Body of pancreas (tissue), 4 donors: ENCODE measurements at places on chromosomes 7 and 10.

- no peak overlapping the region for H3K27ac ChIP-seq
- no peaks in the 10 kb centered on the region for H3K36me3 ChIP-seq
- no peaks in the 10 kb centered on the region for H3K4me1 ChIP-seq
- no peak overlapping the region for H3K4me3 ChIP-seq
Observed at GRCh38 chr10:88901984-88902789, 22.1 kb downstream of the STAMBPL1 start.

GRCh38 chr7:1621718-1622117 lies 48.4 kb upstream of the ELFN1 start:
- no peak for DNase-seq
- H3K4me3 ChIP-seq = no peak overlapping the region
- no peaks in the 10 kb centered on the region for H3K27me3 ChIP-seq
- H3K4me1 ChIP-seq = no peaks in the 10 kb centered on the region
- H3K36me3 ChIP-seq = no peaks in the 10 kb centered on the region

- no peaks in the 10 kb centered on the region for H3K36me3 ChIP-seq
- H3K4me3 ChIP-seq = no peak overlapping the region
- H3K27ac ChIP-seq = no peak overlapping the region
Observed at GRCh38 chr10:26939962-26940354, 79.2 kb upstream of the ABI1 start.

DNA sequence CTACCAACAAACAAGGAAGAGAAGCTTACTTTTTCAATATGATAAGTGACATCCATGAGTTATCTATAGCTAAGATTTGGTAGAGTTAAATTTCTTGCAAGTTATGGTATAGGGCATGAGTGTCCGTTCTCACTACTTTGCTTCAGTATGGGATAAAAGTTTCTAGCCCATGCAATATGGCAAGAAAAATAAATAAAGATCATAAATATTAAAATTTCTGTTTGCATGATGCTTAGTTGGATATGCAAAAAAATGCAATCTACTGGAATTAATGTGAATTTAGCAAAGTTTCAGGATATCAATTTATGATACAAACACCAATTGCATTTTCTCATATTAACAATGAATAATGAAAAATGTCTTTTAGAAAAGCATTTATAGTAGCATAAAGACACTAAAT lies 148.7 kb upstream of the ADARB2 start:
- H3K4me3 ChIP-seq = no peak overlapping the region
- no peak overlapping the region for H3K27ac ChIP-seq
- no peaks in the 10 kb centered on the region for H3K4me1 ChIP-seq
- DNase-seq = no peak

GRCh38 chr7:71312755-71313490 lies 181.0 kb downstream of the GALNT17 start:
- H3K27ac ChIP-seq = no peak overlapping the region
- DNase-seq = no peak
- no peaks in the 10 kb centered on the region for H3K36me3 ChIP-seq
- no peaks in the 10 kb centered on the region for H3K4me1 ChIP-seq
- no peak overlapping the region for H3K4me3 ChIP-seq

- H3K4me1 ChIP-seq = peaks cover 11% of the 10 kb centered on the region
- no peaks in the 10 kb centered on the region for H3K27me3 ChIP-seq
- H3K27ac ChIP-seq = no peak overlapping the region
- H3K4me3 ChIP-seq = no peak overlapping the region
Observed at GRCh38 chr10:59126991-59127390, 49.5 kb upstream of the PHYHIPL start.

- H3K4me3 ChIP-seq = no peak overlapping the region
- peaks cover 43% of the 10 kb centered on the region for H3K4me1 ChIP-seq
- H3K27me3 ChIP-seq = no peaks in the 10 kb centered on the region
- no peaks in the 10 kb centered on the region for H3K36me3 ChIP-seq
- no peak for DNase-seq
- H3K27ac ChIP-seq = no peak overlapping the region
Observed at GRCh38 chr10:14382531-14382930, 51.8 kb upstream of the FRMD4A start.

DNA sequence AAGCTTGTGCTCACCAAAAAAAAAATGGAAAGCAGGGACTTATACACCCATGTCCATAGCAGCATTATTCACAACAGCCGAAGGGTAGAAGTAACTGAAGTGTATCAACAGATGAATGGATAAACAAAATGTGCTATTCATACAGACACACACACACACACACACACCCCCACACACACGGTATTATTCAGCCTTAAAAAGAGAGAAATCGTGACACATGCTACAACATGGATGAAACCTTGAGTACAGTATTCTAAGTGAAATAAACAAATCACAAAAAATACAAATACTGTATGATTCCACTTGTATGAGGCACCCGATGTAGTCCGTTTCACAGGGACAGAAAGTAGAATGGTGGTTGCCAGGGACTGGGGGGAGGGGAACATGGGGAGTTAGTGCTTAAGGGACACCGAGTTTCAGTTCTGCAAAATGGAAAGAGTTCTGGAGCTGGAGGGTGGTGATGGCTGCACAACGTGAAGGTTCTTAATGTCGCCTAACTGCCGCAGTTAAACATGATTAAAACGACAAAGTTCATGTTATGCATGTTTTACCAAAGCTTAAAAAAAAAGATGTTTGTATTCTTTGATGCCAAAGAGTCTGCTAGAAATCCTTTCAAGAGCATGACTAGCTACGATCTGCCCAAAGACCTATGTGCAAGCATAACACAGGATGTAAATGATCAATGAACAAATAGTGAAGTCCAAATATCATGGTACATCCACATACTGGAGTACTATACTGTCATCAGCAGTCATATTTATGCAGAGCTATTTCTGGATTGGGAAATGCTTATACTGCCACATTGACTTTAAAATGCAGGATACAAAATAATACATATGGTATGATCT lies 7.2 kb downstream of the TNS3 start:
- H3K27ac ChIP-seq = peak overlapping the region; percentile 93
- no peaks in the 10 kb centered on the region for H3K27me3 ChIP-seq
- peak; percentile 70 for DNase-seq
- peaks cover 100% of the 10 kb centered on the region for H3K4me1 ChIP-seq

DNA sequence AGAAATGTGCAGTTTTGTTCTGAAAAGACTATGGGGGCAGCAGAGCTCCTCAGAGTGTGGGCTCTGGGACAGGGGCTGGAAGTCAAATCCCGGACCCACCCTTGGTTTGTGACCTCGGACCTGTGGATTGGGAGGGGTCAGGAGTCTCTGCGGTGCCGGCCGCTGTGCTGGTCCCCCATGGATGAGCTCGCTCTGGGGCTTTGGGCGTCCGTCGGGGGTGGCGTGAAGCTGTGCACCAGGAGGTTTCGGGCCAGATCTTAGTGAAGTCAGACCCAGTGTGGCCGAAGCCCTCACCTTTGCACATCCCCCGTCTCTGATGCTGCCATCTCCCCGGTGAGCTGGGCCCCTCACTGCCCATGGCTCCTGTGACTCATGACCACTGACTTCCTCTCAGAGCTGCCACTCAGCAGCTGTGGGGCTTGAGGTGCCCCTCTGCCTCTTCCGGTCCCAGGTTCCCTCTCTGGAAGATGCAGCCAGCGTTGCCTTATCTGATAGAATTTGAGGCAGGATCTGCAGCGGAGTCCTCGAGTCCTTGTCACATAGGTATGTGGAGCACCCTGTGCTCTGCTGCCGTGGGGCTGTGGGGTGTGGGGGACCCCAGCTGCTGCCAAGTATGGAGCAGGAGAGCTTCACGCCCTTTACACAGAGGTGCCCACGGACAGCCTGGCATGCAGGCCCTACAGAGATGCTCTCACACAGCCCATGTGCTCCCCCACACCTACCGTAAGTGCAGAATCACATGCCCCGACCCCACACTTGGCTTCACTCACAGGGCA lies 11.4 kb upstream of the SCART1 start:
- H3K36me3 ChIP-seq = no peaks in the 10 kb centered on the region
- H3K4me3 ChIP-seq = no peak overlapping the region
- peaks cover 11% of the 10 kb centered on the region for H3K4me1 ChIP-seq
- H3K27ac ChIP-seq = no peak overlapping the region
- no peak for DNase-seq

DNA sequence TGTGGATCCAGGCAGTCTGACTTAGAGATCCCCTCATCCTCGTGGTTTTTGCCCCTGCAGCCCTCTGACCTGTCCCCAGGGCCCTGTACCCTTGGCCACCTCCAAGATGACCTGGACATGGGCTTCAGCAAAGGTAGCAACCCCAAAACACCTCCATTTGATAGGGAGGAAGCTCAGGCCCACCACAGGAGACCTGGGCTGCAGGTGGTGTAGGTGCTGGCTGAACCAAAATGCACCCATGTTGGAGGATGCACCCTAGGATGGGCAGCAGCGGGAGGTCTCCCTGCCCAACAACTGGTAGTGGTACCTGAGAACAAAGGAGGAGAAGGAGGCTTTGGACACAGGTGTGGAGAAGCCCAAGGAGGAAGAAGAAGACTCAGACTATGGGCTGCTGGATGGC lies 188.7 kb downstream of the ZNF716 start:
- no peak for DNase-seq
- H3K27ac ChIP-seq = no peak overlapping the region
- no peaks in the 10 kb centered on the region for H3K4me1 ChIP-seq
- H3K36me3 ChIP-seq = no peaks in the 10 kb centered on the region

- no peak overlapping the region for H3K4me3 ChIP-seq
- no peaks in the 10 kb centered on the region for H3K27me3 ChIP-seq
- H3K36me3 ChIP-seq = no peaks in the 10 kb centered on the region
- no peak for DNase-seq
- H3K27ac ChIP-seq = no peak overlapping the region
Observed at GRCh38 chr10:115657161-115657860, 564.1 kb downstream of the ATRNL1 start.

DNA sequence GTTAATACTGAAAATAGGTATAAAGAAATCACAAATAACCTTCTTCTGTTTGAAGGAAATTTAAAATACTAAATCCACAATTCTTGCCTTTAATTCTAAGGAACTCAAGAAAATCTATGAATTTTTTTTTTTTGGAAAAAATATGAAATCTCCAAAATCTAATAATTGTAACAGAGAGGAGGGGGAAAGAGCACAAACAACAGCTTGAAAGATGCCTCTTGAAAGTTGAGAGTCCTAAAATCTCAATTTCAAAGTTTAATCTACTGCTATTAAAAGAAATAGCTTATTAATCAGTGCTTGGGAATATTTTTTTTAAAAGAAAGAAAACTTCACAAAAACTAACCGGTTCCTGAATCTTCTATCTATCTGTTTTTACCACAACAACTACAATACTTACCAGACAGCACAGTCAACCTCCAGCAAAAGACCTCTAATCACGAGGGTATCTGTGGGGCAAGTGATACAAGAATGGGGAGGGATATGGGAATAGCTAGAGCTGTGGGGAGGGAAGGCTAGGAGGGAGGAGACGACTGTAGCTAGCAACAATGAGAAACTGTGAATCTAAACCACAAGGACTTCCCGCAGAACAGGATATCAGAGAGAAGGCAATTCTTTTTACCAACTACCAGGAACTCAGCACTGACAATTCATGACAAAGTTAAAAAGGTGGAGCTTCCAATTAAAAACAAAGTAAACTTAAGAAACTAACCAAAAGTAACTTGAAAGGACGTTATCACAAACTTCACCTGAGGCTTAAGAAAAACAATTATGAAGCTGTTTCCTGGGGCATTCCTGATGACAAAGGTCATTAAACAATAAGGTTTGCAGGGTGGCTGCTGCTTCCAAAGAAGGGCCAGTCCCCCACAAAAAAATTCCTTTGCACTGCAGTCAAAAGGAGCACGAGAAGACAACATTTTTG lies at the start of gene USP54:
USP54 (minus strand) TSS at position 462 of the 919 bp plus-strand sequence. CDS start 15,684 bp downstream, outside the sequence.
- H3K27me3 ChIP-seq = no peaks in the 10 kb centered on the region
- peaks cover 60% of the 10 kb centered on the region for H3K4me1 ChIP-seq
- peak within 1 kb of the TSS; percentile 65 for H3K27ac ChIP-seq
- DNase-seq = no peak
- H3K36me3 ChIP-seq = no peaks in the 10 kb centered on the region
- H3K4me3 ChIP-seq = no peak within 1 kb of the TSS

- DNase-seq = no peak
- H3K27me3 ChIP-seq = no peaks in the 10 kb centered on the region
- no peaks in the 10 kb centered on the region for H3K4me1 ChIP-seq
Observed at GRCh38 chr7:123282181-123282580, 82.4 kb upstream of the SLC13A1 start.

- no peaks in the 10 kb centered on the region for H3K27me3 ChIP-seq
- no peak overlapping the region for H3K4me3 ChIP-seq
- no peak for DNase-seq
Observed at GRCh38 chr7:151003572-151003971, 12.8 kb downstream of the NOS3 start.

- H3K4me1 ChIP-seq = no peaks in the 10 kb centered on the region
- no peaks in the 10 kb centered on the region for H3K36me3 ChIP-seq
- no peak for DNase-seq
- no peaks in the 10 kb centered on the region for H3K27me3 ChIP-seq
Observed at GRCh38 chr7:90836937-90837336, 240.8 kb downstream of the CDK14 start.

DNA sequence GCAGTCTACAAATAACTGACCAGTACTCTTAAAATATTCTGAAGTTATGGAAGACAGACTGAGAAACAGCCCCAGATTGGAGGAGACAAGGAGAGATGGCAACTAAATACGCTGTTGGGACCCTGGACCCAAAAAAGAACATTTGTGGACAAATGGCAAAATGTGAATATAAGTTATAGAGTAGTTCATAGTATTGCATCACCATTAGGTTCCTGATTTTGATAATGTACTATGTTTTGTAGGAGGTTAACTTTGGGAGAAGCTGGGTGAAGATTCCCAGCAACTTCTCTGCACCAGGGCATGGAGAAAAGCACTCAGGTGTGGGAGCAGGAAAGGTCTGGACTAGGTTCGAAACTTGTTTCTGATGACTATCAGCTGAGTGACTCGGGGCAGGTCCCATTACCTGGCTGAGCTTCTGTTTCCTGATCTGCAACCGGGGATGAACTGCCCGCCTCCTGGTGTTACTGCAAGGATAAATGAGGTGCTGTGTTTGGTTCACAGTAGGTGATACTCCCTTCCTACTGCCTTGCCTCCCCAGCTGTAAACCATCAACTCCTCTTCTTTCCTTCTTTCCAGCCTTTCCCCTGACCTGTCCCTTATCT lies 48.2 kb downstream of the EEPD1 start:
- H3K4me3 ChIP-seq = no peak overlapping the region
- no peaks in the 10 kb centered on the region for H3K27me3 ChIP-seq
- no peaks in the 10 kb centered on the region for H3K36me3 ChIP-seq
- H3K4me1 ChIP-seq = peaks cover 26% of the 10 kb centered on the region
- H3K27ac ChIP-seq = no peak overlapping the region
- no peak for DNase-seq

DNA sequence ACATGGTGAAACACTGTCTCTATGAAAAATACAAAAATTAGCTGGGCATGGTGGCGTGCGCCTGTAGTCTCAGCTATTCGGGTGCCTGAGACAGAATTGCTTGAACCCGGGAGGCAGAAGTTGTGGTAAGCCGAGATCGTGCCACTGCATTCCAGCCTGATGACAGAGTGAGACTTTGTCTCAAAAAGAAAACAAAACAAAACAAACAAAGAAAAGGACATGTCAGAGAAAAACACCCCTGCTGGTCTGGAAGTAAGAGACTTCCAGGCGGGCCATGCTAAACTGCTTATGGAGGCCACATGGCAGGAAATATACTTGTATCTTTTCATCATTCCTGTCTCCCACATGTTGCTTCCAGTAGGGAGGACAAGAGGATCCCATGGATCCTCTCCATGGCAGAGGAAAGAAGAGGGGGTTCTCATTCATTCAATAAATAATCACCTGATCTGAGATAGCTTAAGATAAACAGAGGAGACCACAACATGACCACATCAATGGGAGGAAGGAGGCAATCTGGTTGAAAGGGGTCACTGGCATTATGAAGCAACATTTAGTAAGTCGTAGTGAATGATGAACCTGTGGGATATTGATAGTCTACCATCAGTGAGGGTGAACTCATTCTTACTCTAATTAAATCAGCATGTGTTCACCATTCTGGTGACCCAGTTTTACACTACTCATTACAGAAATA lies 60.5 kb upstream of the ZNF138 start:
- no peak for DNase-seq
- no peaks in the 10 kb centered on the region for H3K4me1 ChIP-seq
- no peaks in the 10 kb centered on the region for H3K36me3 ChIP-seq
- H3K4me3 ChIP-seq = no peak overlapping the region
- H3K27ac ChIP-seq = no peak overlapping the region
